A549 treated with ZK216348 at 1 μM for 4 hours (cell line): ENCODE measurements at places on chromosomes 12 and 14. TPM values are rescaled to one million over a fixed set of nuclear protein-coding genes. Genes with fewer than 3 reads are reported as not detected.

IGF1 gene
- not detected in 5 replicates for total RNA-seq

KERA gene
- not detected in 5 replicates for total RNA-seq

OR4E2 gene
- not detected in 5 replicates for total RNA-seq

PAPLN gene
- 4.3 to 7.5 TPM (median 6.7 TPM) in 5 replicates for total RNA-seq

KLRK1 gene
- total RNA-seq: not detected in 5 replicates

FITM1 gene
- total RNA-seq: not detected in 5 replicates

RALGAPA1 gene
- total RNA-seq: 4.6 to 8.8 TPM (median 7.7 TPM) in 5 replicates

ARHGEF25 gene
- total RNA-seq: 4.1 to 7.7 TPM (median 6.0 TPM) in 5 replicates

ANKS1B gene
- total RNA-seq: 0.38 to 1.4 TPM (median 0.45 TPM) in 5 replicates

ZNF268 gene
- total RNA-seq: 10.7 to 19.4 TPM (median 11.5 TPM) in 5 replicates

TAS2R50 gene
- not detected in 5 replicates for total RNA-seq

PLEKHG7 gene
- not detected in 5 replicates for total RNA-seq

RIMBP2 gene
- total RNA-seq: not detected in 5 replicates

GPRC5D gene
- not detected in 5 replicates for total RNA-seq

KRT78 gene
- total RNA-seq: 0.24 TPM in 1 of 5 replicates, not detected in the others

FOXA1 gene
- total RNA-seq: 5.3 to 10.3 TPM (median 8.2 TPM) in 5 replicates

WNT1 gene
- total RNA-seq: 0.13 to 0.20 TPM in 2 of 5 replicates, not detected in the others

MFAP5 gene
- 0.14 TPM in 1 of 5 replicates, not detected in the others for total RNA-seq

CDK4 gene
- 212 to 278 TPM (median 234 TPM) in 5 replicates for total RNA-seq

SLC5A8 gene
- total RNA-seq: not detected in 5 replicates

KRT71 gene
- not detected in 5 replicates for total RNA-seq

SERPINA3 gene
- 10.4 to 12.3 TPM (median 11.0 TPM) in 5 replicates for total RNA-seq

TAS2R7 gene
- not detected in 5 replicates for total RNA-seq

RPGRIP1 gene
- total RNA-seq: 0.16 to 0.74 TPM (median 0.37 TPM) in 4 of 5 replicates, not detected in the other

KRT6C gene
- total RNA-seq: not detected in 5 replicates

FAM186B gene
- 0.11 to 0.23 TPM (median 0.14 TPM) in 3 of 5 replicates, not detected in the others for total RNA-seq

IAPP gene
- total RNA-seq: not detected in 5 replicates

RBM19 gene
- 14.3 to 19.4 TPM (median 18.1 TPM) in 5 replicates for total RNA-seq

MYBPC1 gene
- not detected in 5 replicates for total RNA-seq

STON2 gene
- total RNA-seq: 0.93 to 1.6 TPM (median 1.0 TPM) in 5 replicates

PTHLH gene
- total RNA-seq: 17.6 to 22.9 TPM (median 19.5 TPM) in 5 replicates

DHRS2 gene
- 5.0 to 9.9 TPM (median 7.3 TPM) in 5 replicates for total RNA-seq
